Right kidney (tissue), 9 donors: ENCODE measurements at places on chromosomes 7 and 10.
A peak's percentile ranks its signal among the peaks of the same experiment; 100 is the strongest.

DNA sequence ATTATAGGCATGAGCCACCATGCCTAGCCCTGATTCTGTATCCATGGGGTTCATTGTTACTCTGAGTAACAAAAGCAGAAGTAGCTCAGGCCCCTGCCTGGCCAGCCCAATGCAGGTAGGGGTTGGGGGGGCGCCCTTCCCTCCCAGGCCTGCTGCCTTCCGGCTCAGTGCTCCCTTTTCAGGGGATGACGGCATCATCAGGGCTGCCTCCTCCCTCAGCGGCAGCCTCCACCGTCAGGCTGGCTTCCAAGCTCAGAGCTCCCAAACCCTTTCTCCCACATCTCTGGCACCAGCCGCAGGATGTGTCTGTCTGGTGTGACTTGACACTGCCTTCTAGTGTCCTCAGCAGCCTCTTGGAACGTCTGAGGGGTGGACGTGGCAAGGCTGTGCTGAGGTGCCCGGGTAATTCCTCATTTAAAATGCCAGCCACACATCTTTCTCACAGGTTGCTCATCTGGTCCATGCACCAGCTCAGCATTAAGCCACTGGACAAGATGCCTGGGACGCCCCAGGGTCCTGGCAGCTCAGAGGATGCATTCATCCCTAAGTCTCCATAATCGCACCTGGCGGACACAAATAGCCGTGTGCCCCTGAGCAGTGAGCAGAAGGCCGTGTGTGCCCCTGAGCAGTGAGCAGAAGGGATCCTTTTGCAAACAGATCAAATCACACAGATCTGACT, 38.2 kb downstream of the PAPOLB start:
- DNase-seq = no peak

GRCh38 chr7:21281193-21281592, 146.7 kb upstream of the SP4 start:
- no peak for DNase-seq

DNA sequence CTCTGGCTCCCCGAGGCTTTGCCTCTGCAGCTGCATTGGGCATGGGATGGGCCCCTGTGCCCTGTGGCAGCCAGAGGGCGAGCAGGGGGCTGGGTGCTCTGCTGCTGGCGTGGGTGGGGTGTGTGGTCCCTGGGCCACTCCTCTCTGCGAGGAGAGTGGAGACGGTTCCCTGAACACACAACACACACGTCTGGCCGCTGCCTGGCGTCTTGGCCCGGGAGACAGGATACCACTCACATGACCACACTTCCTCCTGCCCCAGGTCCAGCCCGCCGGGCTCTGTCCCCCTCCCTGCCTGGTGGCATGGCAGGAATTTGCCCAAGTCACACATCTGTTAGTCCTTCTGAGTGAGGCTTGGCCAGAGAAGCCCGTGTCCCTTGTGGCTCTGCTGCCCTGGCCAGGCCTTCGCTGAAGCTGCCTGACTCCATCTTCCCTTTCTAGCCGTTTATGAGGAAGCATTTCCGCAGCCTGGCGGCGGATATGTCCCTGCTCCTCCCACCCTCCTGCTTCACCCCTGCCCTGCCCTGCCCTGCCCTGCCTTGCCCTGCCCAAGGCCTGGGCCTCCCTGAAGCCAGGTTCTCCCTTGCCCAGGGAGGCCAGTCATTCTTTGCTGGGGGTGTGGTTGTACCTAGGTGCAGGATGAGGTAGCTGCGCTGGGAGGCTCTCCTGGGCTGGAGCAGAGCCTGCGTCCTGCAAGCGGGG, 3.0 kb downstream of the BRI3 start:
- peak; percentile 54 for DNase-seq

DNA sequence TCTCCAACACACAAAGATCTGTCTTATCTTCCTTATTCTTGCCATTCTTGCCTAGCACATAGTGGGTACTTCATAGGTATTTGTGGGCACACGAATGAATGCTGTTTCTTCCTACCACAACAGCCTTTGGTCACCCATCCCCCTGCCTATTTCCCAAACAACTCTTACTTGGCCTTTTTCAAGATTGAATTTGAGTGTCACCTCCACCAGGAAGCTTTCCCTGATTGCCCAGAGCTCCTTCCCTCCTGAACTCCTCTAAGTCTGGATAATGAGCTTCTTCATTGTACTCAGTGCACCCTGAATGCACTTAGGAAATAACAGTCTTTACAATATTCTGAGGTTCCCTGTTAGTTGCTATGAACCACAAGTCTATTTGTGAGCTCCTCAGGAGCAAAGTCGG, 11.6 kb upstream of the PDZD8 start:
- DNase-seq = no peak

- DNase-seq = no peak
Observed at GRCh38 chr10:32253821-32254220, 93.1 kb downstream of the EPC1 start.

- DNase-seq = no peak
Observed at GRCh38 chr7:30254717-30255063, 29.7 kb upstream of the ZNRF2 start.

DNA sequence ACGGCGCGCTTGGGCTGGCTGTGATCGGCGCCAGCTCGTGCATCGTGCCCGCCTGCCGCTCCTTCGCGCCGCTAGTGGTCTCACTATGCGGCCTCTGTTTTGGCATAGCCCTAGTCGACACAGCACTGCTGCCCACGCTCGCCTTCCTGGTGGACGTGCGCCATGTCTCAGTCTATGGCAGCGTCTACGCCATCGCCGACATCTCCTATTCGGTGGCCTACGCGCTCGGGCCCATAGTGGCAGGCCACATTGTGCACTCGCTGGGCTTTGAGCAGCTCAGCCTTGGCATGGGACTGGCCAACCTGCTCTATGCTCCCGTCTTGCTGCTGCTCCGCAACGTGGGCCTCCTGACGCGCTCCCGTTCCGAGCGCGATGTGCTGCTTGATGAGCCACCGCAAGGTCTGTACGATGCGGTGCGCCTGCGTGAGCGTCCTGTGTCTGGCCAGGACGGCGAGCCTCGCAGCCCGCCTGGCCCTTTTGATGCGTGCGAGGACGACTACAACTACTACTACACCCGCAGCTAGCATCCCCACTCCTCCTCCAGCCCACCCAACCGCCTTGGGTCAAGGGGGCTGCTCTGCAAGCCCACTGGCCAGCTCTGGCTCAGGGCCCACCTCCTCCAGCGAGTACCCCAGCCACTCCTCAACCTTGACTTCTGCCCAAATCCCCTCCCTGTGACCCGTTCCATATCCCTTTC, 1.9 kb downstream of the SLC18A3 start:
- peak; percentile 15 for DNase-seq

DNA sequence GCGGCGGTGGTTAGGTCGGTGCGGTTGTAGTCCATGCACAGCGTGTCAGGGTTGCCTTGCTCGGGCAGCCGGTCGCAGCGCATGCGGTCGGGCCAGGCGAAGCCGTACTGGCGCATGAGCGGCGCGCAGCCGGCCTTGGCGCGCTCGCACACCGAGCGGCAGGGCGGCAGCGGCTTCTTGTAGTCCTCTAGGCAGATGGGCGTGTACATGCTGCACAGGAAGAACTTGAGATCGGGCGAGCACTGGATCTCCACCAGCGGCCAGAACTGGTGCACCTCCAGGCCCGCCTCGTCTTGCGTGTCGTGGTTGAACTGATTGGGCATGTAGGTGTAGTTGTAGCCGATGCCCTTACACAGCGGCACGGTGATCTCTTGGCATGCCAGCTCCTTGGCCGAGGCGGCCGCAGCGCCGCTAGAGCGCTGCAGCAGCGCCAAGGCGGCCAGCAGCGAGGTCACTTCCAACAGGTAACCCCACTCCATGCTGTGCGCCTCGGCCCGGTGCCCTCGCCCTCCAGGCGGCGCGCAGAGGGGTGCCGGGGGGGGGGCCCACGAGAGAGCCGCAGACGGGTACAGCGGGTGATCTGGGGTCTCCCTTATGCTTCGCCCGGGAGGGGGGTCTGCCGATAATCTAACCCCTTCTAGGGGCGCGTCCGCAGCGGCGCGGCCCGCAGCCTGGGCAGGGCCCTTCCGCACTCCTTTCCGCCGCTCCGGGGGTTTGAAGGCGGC, 983 bp downstream of the FZD8 start:
- DNase-seq = peak; percentile 92

GRCh38 chr10:102927311-102928010, 9.4 kb downstream of the CNNM2 start:
- DNase-seq = no peak

DNA sequence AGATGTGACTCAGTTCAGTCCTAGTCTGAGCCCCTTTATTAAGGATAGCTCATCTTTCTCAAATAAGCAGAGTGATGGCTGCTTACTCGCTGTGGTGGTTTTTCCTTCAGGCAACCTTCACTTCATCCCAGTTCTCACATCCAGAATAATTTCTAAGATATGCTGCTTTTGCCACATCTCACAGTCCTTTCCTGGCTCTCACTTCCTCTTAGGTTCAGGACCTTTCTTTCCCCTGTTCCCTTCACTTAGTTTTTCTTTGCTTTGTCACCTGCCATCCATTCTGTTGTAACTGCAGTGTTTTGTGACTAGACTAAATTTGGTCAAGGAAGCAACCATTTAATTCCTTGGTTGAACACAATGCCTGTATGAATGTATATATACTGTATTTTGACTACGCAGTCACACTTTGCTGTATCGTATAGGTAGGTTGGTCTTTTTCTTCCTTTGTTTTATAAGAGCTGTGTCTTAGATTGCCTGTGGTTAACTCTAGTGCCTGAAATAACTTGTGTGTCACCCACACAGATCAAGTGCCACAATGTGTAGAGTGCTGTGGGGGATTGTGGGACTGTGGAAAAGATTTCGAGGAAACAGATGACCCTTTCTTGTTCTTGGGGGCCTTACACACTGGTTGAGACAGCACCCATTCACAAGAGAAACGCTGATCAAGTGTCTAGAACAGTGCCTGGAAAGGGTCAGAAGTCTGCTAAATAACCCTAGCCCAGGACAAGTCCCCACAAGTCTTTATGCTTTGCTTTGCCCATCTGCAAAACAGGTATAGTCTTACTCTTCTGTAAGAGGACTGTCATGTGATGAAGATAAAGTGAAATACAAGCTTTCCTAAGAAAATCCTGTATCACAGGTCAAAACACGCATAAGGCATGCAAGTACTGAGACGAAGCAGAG, 2.6 kb downstream of the ZNF655 start:
- no peak for DNase-seq

DNA sequence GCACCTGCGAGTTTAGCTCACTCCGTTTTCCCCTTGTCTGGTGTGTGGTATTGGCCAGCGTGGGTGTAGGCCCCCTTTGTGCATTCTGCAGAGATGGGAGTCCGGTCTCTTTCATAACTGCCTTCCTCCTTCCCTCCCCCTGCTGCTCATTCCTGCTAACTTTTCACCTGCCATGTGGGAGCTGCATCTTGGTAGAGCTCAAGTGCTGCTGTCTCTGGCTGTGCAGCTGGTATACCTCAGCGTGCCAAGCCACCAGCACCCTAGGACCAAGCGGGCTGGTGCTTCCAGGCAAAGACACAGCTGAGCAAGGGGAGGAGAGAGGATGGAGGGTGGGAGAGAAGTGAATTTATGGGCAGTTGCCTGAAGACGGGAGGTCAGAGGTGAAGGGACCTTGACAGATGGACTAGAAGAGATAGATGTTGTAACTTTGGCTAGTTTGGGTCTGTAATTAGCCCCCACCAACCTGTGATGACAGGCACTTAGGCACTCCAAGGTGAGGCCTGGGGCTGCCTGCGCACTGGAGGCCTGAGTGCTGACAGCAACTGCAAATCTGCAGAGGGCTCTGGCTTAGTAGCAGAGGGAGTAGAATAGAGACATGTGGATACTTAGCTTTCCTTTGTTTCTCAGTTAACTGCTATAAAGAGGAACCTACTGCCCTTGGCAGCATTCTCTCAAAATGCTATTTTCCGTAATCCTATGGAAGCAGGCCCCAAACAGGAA, 148.8 kb upstream of the AGK start:
- no peak for DNase-seq

DNA sequence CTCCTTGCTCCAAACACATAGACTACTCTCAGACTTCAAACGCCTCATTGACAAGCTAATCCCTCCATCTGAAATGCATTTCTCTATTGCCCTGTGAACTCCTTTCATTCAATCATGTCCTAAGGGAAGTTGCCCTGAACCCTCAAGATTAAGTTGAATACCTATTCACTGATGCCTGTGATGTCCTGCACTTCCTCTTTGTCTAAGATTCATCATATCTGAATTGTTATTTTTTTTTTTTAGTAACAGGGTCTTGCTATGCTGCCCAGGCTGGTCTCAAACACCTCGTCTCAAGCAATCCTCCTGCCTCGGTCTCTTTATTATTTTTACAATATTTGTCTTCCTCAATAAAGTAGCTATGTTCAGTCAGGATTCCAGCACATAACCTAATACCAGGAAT, 3.2 kb downstream of the PSMA2 start:
- DNase-seq = no peak

DNA sequence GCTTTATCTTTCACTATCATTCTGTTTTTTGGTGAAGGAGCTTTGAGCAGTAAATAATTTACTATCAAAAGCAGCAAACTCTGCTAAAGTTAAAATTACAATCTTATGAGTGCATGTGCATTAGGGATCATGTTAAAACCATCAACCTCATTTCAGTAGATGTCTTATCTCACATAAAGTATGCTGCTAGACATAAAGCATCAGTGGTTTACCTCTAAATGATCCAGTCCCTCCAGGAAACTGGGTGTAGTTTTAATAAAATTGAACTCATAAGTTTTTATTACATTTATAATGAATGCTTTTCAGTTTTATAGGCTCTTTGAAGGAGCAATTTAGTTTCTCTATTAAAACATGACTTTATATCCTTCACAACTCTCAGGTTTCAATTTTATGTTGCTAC, 108.7 kb downstream of the LRRN3 start:
- no peak for DNase-seq

DNA sequence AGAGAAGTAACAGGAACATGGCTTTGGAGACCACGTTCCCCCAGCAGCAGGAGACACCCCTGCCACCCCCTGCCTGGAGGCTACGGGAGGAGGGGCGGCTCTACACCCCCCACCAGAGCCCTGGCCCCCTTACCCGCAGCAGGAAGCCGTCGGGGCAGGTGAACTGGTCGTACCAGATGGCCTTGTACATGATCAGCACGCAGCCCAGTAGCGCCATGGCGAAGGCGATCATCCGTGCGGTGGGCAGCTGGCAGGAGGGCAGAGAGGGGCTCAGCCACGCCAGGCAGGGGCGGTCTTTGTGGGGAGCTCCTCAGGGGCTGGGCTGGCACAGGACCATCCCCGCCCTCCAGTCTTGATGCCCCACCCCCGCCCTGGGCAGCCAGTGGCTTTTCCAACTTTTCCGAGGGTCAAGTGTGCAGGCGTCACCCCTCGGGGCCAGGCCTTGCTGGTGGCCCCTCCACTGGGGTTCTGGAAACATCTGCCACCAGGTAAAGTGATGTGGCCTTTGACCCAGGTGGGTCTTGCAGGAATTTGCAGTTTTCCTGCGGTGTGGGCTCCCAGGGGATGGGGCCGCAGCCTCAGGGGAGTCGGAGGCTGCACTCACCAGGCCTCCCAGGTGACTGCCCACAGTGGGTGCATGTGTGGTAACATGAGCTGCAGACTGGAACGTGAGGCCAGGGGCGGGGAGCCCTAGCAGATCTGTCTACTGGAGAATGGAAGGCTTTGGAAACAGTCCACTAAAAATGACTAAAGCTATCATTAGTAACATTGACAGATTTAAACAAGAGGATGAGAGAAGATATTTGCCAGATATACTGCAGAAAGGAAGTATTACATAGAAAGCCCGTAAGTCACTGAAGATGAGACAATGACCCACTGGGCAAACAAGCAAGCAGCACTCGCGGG, 9.7 kb downstream of the CALY start:
- no peak for DNase-seq

- DNase-seq = no peak
Observed at GRCh38 chr7:80403686-80404241, 108.1 kb downstream of the GNAT3 start.
